Stimulated activated CD8-positive, alpha-beta memory T cell treated with anti-CD3 and anti-CD28 coated beads, Interleukin-7, amount 100 ng/mL, for 4 hours (primary cell): ENCODE measurements at places on chromosomes 2 and 18.

- DNase-seq, result no peak
These were observed 8.4 kb downstream of the L3MBTL4 start for GRCh38 chr18:6406075-6406909.

DNA sequence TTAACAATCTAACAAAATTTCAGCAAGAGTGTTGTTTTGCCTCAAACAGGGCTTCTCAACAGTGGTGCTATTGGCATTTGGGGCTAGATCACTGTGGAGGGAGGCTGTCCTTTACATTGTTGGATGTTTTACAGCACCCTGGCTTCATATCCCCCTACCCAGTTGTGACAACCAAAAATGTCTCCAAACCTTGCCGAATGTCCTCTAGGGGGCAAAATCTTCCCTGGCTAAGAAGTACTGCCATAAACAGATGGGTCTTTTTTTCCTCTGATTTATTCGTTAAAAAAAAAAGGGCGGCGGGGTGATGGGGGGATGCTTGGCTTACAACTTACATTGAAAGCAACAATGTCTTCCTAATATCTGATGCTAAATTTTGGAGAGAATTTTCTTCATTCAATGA lies 207.6 kb upstream of the CCDC150 start:
- no peak for DNase-seq

DNA sequence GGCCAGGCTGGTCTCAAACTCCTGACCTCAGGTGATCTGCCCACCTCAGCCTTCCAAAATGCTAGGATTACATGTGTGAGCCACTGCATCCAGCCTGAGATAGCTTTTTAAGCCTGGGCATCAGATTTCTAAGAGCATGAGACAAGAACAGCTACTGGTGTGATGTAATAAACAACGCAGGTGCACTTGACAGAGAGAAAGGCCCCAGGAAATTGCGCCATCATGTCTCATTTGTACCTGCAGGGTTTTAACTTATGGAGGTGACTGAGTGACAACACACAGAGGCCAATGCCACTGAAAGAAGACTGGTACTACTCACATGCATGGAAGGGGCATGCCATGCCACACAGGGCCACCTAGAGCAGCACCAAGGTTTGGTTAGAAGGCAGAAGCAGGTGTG lies 209.4 kb downstream of the SP3 start:
- no peak for DNase-seq

- no peak for DNase-seq
These were observed 67.1 kb downstream of the CYP26B1 start for GRCh38 chr2:72080286-72081145.

- no peak for DNase-seq
These were observed 28.1 kb downstream of the SGPP2 start for GRCh38 chr2:222452422-222452950.

DNA sequence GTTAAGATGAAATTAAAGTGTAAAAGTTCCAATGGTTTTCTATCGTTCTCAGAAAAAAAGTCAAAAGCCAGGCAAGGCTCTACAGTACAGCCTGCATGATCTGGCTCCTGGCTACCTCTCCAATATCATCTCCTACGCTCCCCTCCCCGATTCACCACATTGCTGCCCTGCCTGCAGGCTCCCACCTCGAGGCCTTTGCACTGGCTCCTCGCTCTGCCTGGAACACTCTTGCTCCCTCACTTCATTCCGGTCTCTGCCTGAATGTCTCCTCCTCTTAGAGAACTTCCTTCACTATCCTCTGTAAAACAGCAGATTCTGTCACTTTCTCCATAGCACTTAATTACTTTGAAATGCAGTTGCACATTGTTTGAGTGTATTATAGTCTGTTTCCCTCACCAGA lies 72.5 kb downstream of the KLF7 start:
- DNase-seq, result no peak

DNA sequence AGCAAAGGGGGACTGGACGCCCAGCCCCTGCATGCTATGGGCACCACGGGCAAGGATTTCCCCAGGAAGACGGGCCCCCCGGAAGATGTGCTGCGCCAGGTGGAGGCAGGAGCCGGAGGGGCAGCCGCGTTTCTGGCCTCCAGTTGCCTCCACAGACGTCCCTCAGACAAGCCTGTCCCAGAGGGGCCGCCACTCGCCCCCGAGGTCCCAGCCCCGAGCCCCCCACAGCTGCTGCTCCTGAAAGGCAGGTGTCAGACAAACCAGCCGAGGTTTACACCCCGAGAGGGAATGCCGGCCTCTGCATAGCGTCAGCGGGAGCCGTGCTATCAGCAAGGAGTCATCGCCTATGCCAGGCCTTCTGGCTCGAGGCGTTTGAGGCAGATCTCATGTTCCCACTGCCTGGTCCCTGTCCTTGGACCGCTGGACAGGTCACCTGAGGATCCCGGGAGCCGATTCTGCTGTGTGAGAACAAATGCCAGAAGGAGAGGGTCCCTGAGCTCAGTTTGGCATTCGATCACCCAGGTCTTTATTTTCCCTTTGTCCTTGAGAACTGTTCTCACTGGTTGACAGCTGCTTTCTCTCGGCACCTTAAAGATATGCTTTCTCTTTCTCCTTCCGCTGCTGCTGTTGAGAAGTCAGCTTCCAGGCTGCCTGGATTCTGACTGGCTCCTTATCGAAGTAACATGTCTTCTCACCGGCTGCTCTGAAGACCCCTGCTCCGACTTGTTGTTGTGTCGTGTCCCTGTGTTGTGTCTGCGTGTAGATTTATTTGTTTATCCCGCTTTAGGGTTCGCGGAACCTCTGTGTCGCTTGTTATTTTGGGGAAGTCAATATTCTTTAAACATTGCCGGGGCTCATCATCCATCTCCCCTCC lies 20.6 kb downstream of the CROCC2 start:
- no peak for DNase-seq

GRCh38 chr2:48265169-48266030 lies 264.6 kb upstream of the STON1 start:
- DNase-seq, result no peak

- no peak for DNase-seq
These were observed 418.8 kb upstream of the HNRNPA3 start for GRCh38 chr2:176793792-176794191.

DNA sequence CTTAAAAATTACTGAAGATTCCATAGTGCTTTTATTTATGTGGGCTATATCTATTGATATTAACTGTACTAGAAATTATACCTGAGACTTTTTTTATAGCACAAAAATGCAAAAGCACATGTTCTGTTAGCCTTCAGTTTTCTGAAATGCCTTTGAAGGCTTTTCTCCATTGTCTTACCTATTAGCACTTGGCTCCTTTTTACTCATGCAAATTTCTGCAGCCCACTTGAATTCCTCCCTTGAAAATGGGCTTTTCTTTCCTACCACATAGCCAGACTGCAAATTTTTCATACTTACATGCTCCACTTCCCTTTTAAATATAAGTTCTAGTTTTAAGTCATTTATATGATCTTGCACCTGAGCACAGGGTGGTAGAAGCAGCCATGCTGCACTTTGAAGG lies 453.0 kb upstream of the TRIB2 start:
- DNase-seq, result no peak

DNA sequence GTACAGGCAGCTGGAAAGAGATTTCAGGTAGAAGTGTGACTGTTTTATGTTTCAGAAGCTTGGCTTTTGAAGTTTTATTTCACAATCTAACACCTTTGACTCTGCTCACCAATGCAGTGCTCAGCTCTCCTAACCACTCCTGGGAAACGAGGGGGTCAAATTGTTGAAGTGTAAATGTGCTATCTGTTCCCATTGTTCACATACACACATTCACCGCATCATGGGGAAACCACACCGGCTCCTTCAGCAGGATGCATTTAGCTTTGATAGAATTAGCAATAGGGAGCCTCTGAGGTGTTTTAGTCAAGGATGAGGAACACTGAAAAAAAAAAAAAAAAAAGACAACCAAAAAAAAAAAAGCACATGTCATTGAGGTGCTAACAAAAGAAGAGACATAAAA lies 13.4 kb upstream of the DLGAP1 start:
- DNase-seq, result no peak

DNA sequence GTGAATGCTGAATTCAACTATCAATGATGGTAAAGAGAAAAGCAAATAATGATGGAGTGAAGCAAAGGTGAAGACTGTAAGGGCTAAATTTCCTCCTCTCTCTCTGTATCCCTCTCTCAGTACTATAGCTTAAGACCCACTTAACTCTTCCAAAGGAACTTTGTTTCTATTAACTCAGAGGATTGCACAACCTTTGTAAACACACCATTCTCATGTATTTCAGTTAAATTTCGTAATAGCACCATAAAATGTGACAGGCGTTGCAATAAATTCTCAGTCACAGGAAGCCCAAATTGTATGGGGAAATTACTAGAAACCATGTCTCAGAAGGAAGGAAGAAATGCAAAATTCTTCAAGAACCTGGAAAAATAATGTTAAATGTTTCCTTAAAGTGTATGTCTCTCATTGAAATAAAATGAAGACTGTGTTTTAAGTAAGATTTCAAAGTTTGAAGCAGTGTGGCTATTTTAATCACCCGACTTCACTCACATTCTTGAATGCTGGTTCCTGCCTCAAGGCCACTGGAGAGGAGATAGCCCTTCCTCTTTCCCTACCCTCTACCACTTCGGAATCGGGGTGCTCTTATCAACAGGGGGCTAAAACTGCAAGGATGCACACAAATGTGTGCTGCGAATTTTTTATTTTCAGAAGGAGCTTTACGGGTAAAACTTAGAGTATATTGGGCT lies 112.1 kb downstream of the FTCDNL1 start:
- no peak for DNase-seq

DNA sequence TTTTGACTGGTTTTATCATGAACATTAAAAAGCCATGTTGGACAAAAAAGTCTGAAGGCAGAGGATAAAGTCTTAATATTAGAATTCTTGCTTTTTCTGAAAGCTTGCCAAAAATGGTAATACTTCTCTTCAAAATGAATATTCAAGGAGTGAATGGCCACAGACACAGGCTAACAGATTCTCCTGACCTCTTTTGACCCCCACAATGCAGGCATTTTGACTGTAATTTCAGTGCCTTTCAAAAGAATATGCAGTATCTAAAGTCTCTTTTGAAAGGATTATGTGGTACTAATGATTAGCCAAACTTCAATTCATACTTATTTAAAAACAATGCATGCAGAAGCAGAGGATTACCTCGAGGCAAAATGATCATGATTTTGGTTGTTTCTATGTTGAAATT lies 557.8 kb upstream of the GCFC2 start:
- no peak for DNase-seq

- DNase-seq, result no peak
These were observed 14.1 kb downstream of the MERTK start for GRCh38 chr2:111912547-111912946.

DNA sequence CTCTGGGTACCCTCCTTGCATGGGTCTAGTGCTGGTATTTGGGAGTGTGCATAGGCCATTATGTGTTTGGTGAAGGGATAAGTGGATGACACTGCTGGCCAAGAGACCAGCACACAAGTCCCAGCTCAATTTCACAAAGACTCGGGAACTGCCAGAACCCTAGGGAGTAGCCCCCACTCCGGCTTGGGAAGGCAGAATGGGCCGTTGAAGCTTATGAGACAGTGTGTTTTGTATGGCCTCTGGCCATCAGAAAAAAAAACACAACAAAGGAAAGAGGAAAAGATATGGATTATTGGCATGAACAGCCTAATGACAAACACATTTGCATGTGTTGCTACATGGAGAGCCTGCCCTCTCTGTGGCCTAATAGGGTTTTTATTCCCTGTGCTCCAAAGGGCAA lies 144.2 kb downstream of the TTC32 start:
- DNase-seq, result no peak

DNA sequence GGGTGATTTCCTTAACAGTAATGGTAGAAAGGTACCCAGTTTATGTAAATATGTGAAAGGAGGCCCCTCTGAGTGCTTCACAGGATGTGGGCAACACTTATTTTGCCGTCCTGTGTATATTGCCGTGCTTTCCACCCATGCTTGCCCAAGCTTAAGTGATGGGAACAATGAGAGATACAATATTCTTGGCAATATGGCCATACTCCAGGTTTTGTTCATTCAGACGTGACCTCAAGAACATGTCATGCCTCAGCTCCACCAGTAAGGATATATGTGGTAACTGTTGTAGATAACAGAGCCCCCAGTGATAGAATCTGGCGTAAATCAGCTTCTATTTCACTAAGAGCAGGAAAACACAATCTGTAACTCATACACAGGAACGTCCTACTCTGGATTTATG lies 318.7 kb downstream of the PTPRM start:
- no peak for DNase-seq

DNA sequence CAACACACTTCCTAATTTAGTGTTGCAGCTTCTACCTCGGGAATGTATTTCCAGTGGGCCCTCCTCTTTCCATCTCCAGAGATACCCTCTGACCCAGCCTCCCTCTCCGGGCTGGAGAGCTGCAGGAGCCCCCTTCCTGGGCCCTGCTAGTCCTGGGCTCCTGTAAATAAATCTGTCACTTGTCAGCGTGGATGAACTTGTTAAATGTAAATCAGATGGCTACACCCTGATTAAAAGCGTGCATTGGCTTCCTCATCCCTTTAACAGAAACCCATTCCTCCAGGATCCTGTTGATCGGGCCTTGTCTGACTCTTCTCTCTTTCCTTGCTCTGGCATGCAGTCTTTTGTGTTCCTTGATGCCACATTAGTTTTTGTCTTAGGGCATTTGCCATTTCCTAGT lies 2.4 kb downstream of the ZNF236 start:
- DNase-seq, result no peak

DNA sequence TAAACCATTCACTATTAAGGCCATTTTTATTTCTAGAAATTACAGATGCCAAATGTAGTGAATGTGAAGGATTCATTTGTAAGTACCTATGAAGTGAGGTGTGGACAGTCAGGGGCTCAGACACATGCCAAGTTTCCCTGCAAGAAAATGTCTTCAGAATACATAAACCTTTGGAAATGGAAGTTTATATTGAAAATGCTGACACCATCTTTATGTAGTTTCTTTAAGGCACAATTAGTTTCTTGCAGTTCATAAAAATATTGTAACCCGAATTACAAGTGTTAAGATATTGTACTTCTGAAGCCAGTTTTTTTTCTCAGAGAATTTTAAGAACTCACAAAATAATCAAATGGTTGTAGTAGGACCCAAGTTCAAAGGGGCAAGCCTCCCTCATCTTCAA lies 66.1 kb upstream of the LYPD1 start:
- no peak for DNase-seq

DNA sequence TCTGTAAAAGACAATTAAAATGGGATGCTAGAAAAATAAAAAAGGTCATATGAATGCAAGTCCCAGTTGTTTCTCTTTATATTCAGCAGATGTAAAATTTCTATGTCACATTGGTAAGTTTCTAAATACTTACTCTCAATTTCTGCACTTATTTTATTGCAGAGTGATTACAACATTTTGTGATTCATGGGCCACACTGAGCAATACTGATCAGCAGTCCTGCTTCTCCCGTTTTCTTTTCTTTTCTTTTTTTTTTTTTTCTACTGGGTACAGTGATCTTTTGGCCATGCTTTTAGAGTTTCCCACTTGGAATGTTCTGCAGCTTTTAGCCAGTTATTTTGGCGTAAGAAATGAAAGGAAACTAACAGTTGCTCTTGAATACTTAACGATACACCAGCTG lies 38.8 kb downstream of the LIMS1 start:
- no peak for DNase-seq

- DNase-seq, result no peak
These were observed 10.2 kb downstream of the C18orf32 start for GRCh38 chr18:49476664-49477411.

GRCh38 chr2:38146907-38147307 lies 71.0 kb upstream of the CYP1B1 start:
- DNase-seq, result no peak

- no peak for DNase-seq
These were observed 263.8 kb downstream of the RBM43 start for GRCh38 chr2:150997702-150998440.

GRCh38 chr18:43886341-43886740 lies 609.1 kb upstream of the SYT4 start:
- no peak for DNase-seq
